Left colon (tissue), 2 donors: ENCODE measurements at places on chromosomes 6 and 20.

GRCh38 chr6:85685713-85686112 lies 43.0 kb upstream of the SYNCRIP start:
- no peak for DNase-seq

DNA sequence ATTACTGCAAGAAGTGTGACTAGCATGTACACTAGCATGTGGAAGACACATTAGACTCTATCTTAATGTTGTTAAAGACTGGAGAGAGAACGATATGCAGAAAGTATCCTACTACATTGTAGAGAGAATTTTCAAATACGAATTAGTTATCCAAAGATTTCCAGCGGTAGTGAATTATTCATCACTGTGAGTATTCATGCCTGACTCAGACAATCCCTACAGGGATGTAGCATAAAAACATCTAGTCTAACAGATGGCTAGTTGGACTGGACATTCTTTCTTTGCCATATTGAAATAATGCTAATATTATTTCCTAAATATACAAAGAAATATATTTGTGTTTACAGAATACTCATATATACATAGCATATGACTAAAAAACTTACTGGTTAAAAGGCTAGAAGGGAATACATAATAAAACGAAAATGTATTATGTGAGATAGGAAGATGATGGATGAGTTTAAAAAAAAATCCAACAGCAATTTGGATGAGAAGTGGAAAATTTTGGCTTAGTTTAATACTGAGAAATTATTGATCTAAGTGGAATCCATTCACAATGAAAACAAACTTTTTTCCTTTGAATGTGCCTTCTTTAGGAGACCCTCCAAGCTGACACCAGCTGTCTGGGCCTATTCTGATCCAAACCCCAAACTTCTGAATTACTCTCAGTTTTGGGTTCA lies 580.7 kb downstream of the RFPL4B start:
- DNase-seq = no peak

GRCh38 chr20:25187220-25187619 lies 8.3 kb upstream of the ENTPD6 start:
- no peak for DNase-seq

DNA sequence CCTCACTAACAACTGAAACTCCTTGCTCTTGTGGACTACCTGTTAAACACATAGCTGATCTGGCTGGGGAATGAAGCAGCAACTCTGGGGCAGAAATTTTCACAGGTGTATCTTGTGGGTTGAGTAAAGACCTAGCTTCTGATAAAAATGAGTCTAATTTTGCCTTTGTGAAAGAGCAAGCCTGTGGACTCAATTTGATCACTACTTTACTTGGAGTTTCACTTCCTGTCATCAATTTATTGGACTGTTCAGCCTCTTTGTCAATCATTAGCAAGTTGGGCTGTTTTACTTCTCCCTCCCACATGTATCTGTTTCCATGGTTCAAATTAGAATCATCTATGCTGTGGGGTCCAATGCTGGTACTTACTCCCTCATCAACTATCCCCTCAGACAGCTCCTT lies 29.6 kb upstream of the CRIP3 start:
- no peak for DNase-seq

DNA sequence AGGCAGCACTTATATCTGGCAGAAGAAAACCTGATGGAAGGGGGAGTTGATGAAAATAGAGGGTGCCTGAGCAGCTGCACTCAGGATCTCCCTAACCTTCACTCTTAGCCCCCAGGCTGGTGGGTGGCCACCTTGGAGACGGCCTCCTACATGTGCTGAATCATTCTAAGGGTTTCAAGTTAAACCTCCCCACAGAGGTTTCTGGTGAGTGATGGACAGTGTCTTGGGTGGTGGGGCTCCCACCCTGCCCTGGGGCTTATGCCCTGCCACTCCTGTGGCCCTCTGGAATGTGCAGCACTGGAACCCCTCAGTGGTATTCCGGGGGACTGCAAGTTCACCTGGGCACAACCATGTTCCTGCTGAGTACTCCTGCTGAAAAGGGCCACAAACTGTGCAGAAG lies 357.2 kb downstream of the CD83 start:
- no peak for DNase-seq

DNA sequence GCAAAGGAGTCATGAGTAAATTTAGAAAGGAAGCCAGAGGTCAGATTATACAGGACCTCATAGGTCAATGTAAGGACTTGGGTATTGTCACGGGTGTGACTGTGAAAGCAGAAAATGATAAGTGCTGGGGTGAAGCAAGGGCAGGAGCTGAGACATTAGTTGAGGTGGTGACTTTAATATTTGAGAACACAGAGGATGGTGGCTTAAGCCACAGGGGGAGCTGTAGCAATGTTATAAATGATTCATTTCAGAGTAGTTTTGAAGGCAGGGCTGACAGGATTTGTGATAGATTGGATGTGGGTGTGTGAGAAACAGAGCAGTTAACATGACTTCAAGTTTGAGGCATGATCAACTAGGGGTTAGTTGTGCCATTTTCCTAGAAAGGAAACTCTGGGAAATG lies 659.9 kb downstream of the EPM2A start:
- DNase-seq = no peak

DNA sequence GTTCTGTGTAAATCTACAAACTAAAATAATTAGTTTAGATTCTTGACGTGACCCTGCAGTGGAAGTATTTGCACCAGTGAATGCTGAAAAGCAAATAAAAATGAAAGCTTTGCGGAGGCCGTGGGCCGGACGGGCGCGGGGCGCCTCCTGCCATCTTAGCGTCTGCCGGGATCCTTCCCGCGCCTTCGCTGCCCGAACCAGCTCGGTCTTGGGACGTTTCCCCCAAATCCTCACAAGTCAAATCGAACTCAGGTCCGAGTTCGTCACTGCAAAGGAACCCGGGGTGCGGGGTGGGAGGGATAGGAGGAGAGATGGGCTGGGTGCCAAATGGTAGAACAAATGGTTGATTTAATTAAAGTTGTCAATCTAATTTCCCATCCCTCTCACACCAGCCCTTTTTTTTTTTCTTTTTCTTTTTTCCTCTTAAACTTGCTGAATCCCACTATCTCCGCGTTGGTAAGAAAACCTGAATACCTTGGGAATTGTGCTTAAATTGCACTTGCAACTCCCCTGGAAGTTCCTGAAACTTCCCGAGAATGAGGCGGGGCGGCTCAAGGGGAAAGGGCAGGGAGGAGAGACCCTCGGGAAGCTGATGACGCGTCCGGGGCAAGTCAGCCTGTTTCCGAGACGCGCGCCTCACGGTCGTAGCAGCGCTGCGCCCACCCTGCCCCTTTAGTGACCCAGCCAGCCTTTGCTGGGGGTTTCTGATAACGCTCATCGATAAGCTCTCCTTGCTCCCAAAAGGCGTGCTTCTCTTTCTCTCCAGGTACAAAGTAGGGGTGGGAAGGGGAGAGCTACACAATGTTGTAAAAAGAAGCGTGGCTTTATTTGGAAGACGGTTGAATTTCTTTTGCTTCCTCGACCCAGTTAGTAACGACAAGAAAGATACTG lies 1.8 kb downstream of the GJA1 start:
- DNase-seq = no peak
